Aortic smooth muscle cell (primary cell): ENCODE measurements at places on chromosomes 6 and 20. TPM values are rescaled to one million over a fixed set of nuclear protein-coding genes. Genes with fewer than 3 reads are reported as not detected.

Gene FAXC
- total RNA-seq = under 0.01 and 0.25 TPM in 2 replicates

Gene MOXD1
- total RNA-seq = 26.0 and 29.5 TPM in 2 replicates

Gene KCNS1
- total RNA-seq = not detected in 2 replicates

Gene AVP
- total RNA-seq = not detected in 2 replicates

Gene C4B
- total RNA-seq = 4.8 and 5.0 TPM in 2 replicates

Gene CALHM4
- total RNA-seq = not detected in 2 replicates

Gene SLC22A1
- total RNA-seq = 0.53 and 0.75 TPM in 2 replicates

Gene BAG2
- 9.6 and 10.0 TPM in 2 replicates for total RNA-seq

Gene RIPPLY2
- total RNA-seq = not detected in 2 replicates

Gene SIRPB1
- total RNA-seq = not detected in 2 replicates

Gene ZBTB2
- total RNA-seq = 7.6 and 8.3 TPM in 2 replicates

Gene ZFP57
- total RNA-seq = 0.13 TPM in 1 of 2 replicates, not detected in the other

Gene WFDC10B
- total RNA-seq = not detected in 2 replicates

Gene COMMD7
- total RNA-seq = 31.2 and 38.5 TPM in 2 replicates

Gene OR2W1
- not detected in 2 replicates for total RNA-seq

Gene BHLHE23
- total RNA-seq = not detected in 2 replicates

Gene SLC52A3
- not detected in 2 replicates for total RNA-seq

Gene ZNF311
- total RNA-seq = 0.87 and 1.3 TPM in 2 replicates

Gene IPCEF1
- total RNA-seq = 0.12 and 0.13 TPM in 2 replicates

Gene F13A1
- total RNA-seq = not detected in 2 replicates

Gene RNF182
- 0.06 and 0.40 TPM in 2 replicates for total RNA-seq
